ENCODE measurements at places on chromosomes 3 and 15.

DNA sequence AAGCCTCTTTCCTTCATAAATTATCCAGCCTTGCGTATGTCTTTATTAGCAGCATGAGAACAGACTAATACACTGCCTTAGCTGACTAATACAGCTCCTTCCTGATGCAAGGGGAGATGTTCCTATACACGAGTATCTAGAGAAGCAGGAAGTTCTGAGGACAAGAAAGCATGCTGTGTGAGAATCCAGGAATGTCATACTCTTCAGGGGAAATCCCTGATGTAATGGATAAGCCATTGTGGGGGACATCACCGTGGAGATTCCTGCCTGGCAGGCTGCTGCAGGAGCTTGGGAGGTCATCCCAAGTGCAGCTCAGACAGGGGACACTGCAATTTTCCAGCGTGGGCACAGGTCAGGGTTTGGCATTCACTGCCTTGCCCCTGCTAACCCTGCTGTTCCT lies 476.9 kb downstream of the NR2F2 start:
- DNase-seq = no peak

- no peak for DNase-seq
Measured at GRCh38 chr15:53581513-53581912, 177.9 kb downstream of the WDR72 start.

DNA sequence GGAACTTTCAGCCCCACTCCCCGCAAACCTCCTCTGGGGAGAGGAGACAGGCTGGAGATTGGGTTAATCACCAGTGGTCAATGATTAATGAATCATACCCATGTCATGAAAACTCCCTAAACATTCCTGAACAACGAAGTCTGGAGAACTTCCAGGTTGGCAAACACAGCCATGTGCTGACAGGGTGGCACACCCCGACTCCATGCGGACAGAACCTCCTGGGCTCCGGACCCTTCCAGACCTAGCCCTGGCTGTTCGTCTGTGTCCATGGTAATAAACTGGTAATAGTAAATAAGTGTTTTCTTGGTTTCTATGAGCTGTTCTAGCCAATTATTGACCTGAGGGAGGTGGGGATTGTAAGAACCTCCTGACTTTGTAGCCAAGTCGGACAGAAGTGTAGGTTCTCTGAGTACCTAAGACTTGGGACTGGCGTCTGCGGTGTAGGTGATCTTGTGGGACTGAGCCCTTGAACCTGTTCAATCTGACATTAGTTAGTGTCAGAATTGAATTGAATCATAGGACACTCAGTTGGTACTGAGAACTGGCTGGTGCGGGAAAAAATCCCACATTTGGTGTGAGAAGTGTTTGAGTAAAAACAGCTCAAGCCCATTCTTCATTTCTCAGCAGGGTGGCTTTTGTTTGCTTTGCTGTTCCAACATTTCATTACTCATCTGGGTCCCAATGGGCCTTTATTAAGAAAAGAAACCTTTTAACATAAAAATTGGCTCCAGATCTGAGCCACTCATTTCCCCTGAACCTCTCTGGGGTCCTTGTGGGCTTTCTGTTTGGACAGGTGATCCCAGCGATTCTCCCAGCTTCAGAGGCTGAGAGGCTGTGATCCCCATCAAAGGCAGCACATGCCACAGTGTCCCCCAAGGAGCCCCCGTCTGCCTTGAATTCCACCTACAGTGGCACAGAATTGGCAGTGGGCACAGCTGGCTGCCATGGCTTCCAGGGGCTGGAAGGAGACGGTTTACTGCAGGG lies 151.0 kb downstream of the TJP1 start:
- DNase-seq = no peak

GRCh38 chr3:62859203-62859791 lies 15.9 kb downstream of the CADPS start:
- DNase-seq = no peak

DNA sequence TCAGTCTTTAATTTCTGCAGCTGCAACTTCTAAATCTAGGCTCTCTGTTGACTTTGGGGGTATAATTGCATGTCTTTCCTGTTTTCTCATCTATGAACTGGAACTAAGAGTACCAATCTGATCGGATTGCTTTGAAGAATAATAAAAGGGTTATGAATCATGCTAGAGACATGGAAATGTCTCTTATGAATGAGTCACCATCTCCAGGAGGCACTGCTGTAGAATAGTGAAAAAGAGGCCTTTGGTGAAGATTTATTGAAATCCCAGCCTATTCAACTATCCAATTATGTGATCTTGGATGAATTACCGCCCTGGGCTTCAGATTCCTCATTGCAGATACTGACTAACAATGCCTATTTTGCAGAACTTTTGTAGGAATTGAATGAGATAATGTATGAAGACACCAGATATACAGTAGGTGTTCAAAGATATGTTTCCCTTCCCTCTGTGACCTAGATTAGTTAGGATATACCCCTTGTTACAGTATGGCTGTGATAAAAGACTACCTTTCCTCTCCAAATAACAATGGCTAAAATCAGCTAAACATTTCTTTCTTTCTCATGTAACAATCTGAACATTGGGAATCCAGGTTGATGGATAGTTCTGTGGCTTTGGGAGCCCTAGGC lies 11.5 kb upstream of the CMTM8 start:
- DNase-seq = no peak

DNA sequence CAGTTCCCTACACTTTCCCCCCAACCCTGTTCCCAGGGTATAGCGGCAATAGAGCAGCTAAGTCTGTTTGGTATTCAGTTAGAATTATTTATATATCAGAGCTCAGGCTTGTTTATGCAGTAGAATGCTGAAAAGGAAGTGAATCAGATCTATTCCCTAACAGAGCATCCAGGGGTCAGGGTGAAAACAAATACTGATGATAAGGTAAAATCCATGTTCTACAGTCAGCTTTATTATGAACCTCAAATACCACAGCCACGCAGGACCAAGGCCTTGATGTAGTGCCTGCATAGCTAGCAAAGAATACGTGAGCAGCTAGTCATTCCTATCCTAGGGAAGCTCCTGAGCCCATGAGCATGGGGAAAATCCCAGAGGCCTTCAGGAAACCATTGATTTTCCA lies 229.7 kb upstream of the ICE2 start:
- no peak for DNase-seq

DNA sequence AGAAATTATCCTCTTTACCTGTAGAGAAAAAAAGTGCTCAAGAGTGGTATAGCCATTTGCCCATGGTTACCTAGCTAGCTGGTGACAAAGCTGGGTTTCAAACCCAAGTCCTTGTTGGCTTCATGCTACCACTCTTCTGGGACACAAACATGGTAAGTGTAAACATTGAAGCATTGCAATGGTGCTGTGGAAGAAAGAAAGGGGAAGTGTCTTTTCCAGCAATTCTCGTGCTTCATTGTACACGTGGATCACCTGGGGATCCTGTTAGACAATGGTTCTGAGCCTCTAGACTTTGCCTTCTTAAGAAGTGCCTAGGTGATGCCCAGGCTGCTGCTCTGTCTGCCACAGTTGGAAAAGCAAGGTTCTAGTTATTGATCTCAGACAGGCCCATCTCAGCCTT lies 134.8 kb upstream of the CTNNB1 start:
- DNase-seq = no peak

DNA sequence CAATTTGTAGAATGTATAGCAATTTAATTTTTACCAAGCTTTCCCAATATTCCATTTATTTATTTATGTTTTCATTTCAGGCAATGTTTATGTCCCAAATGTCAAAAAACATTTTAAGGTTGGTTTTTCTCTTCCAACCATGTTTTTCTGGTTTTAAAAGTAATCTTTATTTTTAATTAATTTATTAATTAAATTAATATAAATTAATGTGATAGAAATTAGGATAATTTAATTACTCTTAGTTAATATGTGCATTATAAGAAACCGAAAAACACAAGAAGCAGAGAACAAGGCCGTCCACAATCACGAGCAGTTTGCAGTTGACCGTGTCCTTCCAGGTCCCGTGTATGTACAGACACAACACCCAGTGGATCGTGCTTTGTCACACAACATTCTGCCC lies 34.2 kb downstream of the FBXO45 start:
- no peak for DNase-seq

GRCh38 chr15:70853318-70853972 lies 512 bp downstream of the LARP6 start:
- no peak for DNase-seq

DNA sequence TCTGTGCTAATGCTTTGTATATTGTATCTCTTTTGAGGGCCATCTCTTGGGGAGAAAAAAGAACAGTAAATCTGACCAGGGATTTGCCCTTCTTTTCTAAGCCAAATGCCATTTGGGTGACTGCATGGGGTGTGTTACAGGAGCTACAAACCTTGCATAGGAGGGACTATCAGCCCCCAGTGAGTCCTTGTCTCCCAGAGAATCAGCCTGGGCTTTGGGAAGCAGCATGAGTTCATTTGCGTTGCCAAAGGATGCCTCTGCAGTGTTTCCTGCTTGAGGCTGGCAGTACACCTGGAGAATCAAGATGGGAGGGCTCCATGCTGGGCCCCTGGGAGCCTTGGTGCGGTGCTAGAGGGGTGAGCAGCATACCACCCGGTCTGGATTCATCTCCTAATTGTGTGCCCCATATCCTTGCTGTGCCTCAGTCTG lies 49.6 kb upstream of the POLG start:
- DNase-seq = no peak

DNA sequence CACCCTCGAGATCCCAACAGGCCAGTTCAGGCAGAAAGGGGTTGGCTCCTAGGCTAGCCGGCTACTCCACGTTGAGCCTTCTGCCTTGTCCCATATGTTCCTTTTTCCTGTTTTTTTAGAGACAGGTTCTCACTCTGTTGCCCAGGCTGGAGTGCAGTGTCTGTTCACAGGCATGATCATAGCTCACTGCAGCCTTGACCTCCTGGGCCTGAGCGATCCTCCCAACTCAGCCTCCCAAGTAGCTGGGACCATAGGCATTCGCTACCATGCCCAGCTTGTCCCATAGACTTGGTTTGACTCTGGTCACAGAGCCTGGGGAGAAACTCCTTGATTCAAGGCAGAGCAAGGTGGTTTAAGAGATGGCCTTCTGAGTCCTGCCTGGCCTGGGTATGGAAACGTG lies 32.3 kb downstream of the ZNF710 start:
- no peak for DNase-seq

- peak; percentile 33 for DNase-seq
Measured at GRCh38 chr3:46845860-46846623, 17.2 kb downstream of the MYL3 start.

- no peak for DNase-seq
Measured at GRCh38 chr15:96578393-96578792, 247.9 kb downstream of the NR2F2 start.

DNA sequence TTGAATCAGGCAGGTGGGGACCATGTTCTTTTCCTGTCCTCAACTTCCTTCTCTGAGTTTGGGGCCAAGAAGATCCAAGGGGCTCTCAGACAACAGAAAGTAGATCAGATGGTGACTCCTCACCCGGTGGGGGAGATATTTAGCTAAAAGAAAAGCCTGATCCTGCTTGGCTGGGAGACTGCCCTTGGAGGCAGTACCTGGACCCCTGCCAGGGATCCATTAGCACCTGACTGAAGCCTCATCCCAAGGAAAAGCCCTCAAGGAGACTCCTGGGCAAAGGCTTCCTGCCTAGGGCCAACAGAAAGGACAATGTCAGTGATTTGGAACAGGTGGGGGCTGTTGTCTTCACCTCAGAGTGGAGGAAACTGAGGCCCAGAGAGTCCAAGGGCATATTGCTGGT lies 33.5 kb upstream of the HHATL start:
- no peak for DNase-seq

- no peak for DNase-seq
Measured at GRCh38 chr3:10274601-10275000, 18.1 kb downstream of the GHRL start.

DNA sequence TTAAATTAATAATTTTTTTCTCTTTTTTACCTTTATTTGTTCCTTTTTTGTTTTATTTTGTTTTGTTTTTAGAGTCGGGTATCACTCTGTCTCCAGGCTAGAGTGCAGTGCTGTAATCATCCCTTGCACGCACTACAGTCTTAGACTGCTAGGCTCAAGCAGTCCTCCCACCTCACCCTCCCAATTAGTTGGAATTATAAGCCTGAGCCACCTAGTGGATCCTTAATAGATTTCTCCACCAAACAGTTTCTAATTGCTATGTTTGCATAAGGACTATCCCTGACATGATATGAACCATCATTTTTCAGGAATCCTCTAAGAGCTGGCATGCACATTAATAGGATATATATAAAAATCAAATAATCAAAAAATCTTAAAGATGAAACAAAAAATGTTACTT lies 993.2 kb downstream of the OTOL1 start:
- DNase-seq = no peak

DNA sequence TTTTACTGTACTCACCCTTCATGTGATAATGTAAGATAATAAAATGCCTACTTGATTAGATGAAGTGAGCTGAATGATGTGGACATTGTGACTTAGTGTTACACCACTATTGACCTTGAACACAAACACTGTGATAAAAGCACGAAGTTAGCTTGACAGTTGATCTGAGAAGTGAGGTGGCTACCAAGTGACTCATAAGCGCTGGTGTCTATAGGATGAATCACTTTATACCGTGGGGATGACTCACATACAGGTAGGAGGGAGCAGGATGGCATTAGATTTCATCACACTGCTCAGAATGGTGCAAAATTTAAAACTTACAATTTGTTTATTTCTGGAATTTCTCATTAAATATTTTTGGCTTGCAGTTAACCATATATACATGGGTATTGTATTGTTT lies 174.7 kb upstream of the CNTN3 start:
- DNase-seq = no peak

GRCh38 chr3:195265363-195265976 lies 5.5 kb downstream of the XXYLT1 start:
- no peak for DNase-seq

DNA sequence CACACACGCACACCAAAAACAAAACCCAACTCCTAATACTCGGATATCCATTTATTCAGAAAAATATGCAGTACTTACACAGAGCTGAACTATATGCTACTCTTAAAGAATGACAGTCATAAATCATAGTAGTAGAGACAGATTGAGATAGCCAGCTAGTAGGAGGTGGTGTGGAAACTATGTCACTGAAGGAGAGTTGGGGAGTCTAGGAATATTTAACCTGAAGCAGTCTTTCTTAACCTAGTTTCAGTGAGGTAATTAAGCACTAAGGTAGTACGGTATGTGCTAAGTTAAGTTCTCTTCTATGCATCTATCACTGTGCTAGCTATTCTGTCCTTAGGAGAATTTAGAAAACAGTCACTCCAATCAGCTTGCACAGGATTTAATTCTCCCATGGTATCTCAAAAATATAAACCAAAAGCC lies 54.2 kb downstream of the ANKRD28 start:
- no peak for DNase-seq

- no peak for DNase-seq
Measured at GRCh38 chr3:178083906-178084866, 452.1 kb upstream of the KCNMB2 start.

DNA sequence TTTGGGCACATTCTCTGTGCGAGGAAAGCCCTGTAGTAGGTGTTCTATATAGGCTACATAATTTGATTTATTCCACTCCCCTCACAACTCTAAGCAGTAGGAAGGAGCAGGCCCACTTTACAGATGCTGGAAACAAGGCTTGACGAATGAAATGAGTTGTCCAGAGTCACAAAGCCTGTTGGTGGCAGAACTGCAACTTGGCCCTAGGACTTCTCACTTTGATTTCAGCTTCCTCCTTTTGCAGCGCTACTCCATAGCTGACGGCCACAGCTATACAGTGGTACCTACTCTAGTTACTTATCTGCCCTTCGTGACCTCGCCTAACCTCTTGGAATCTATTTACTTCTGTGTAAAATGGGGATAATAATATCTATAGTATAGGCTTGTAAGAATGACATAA lies 2.5 kb upstream of the IRAK2 start:
- DNase-seq = no peak
